ENCODE measurements at places on chromosomes 13 and 19.

DNA sequence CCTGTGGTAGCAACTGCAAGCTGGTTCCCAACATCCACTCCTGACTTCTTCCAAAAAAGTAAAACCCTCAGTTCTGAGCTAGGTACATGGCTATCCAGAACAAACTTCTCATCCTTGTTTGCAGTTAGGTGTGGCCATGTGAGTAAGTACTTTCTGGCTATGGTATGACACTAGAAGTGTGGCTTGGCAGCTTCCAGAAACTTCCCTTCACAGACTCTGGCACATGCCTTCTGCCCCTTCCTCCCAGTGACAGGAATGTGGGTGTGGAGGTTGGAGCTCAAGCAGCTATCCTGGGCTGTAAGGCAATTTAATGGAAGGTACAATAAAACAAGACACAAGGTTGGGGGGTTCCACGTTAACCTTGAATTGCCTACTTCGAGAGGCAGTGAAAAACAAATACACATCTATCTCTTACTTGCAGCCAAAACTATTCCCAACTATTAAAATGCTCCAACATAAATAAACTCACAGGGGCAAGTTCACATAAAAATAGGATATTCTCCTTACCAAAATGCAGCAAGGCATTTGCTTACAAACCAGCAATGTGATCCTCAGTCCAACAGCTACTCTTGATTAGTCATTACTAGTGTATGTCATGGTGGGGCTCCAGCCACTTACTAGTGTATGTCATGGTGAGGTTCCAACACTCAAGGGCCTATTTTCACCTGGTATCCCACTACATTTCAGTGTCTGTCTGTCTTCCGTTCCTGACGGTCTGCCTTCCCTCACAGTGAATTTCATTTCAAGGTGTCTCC is 3.1 kb downstream of the SMG9 start:
- no peak for DNase-seq

- DNase-seq = no peak
These were observed 34.0 kb downstream of the PIN1 start for GRCh38 chr19:9868983-9869617.

- DNase-seq = no peak
These were observed 31.9 kb upstream of the FLT1 start for GRCh38 chr13:28526876-28527275.

GRCh38 chr13:106565127-106565775 is 2.7 kb downstream of the ARGLU1 start:
- peak; percentile 46 for DNase-seq

- no peak for DNase-seq
These were observed 52.4 kb downstream of the TNFSF11 start for GRCh38 chr13:42626176-42626860.
